NCI-H1092 (cell line): ENCODE measurements at places on chromosomes 1 and 21.

DNA sequence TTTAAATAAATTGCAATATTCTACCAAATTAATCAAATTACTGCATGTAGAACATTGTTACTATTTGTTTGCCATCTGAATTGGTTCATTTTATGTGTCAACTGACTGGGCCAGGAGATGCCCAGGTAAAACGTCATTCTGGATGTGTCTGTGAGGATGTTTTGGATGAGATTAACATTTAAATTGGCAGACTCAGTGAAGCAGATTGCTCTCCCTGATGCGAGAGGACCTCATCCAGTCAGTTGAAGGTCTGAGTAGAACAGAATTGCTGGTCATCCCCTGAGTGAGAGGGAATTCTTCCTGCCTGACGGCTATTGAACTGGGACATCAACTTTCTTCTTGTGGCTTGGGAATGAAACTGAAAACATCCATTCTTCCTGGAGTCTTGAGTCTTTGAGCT is 122.0 kb upstream of the GREM2 start:
- DNase-seq = no peak

- no peak for DNase-seq
Observed at GRCh38 chr1:64052777-64053176, 150.6 kb upstream of the UBE2U start.

- no peak for DNase-seq
Observed at GRCh38 chr1:152774875-152775274, at the start of gene LCE1F. LCE1F (plus strand) TSS chr1:152775140; CDS start chr1:152776372, 1,232 bp downstream.

DNA sequence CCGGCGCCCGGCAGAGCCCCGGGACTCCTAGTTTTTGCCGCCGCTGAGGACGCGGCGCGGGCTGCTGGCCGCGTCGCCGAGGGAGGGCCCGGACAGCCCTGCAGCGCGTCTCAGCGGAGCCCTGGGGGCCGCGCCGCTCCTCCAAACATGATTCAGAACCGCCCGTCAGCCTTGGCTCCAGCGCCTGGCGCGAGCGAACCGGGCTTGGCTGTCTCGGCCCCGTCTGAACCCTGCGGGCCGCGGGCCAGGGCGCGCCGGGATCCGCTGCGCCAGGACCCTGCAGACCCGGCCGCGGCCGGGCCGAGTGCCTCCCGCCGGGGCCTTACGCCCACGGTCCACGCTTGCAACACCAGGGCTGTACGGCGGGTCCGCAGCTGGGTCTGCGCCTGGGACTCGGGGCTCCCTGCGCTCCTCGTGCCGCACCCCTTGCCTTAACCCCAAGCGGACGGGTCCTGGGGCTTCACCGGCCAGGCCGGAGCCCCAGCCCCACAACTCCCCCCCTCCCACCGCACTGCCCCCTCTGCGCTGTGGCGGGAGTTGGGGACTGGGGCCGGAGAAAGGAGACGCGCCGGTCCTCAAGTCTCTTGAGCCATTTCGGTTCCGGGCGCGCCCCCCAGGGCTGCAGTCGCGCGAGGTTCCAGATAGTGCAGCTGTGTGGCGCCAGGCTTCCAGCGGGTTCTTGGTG is 48.4 kb upstream of the CD34 start:
- DNase-seq = no peak

GRCh38 chr1:90724926-90725656 is 8.0 kb upstream of the BARHL2 start:
- no peak for DNase-seq

DNA sequence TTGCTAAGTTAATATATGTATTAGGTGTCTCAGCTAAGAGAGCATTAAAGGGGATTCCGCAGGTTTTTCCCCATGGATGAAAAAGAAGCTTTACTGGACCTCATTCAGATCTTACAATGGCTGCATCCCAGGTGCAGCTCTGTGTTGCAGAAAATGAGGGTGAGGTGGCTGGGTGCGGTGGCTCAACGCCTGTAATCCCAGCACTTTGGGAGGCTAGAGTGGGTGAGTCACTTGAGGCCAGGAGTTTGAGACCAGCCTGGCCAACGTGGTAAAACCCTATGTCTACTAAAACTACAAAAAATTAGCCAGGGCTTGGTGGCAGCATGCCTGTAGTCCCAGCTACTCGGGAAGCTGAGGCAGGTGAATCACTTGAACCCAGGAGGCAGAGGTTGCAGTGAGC is 58.5 kb upstream of the MORC3 start:
- no peak for DNase-seq

- peak; percentile 84 for DNase-seq
Observed at GRCh38 chr1:205488074-205488723, 16.3 kb upstream of the CDK18 start.
